ENCODE measurements at places on chromosomes 4 and X.

DNA sequence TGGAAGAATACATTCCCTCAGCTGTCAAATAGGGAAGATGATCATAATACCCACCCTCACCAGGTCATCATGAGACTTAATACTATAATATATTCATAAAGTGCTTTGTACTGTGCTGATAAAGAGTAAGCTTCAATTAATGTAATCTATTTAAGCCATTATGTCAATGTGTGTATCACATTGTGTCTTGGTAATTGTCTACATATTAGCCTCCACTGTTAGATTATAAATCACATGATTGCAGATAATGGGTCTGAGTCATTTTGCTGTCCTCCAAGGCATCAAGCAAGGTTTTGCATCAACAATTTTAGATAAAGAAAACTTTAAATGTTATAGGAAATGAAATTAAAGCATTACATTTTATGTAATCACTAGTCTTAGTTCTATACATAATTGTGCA is 45.2 kb upstream of the CEP135 start:
- DNase-seq = no peak

GRCh38 chr4:7275067-7275466 is 82.7 kb downstream of the SORCS2 start:
- DNase-seq = no peak

GRCh38 chrX:150649096-150649870 is 43.9 kb upstream of the MTMR1 start:
- no peak for DNase-seq

DNA sequence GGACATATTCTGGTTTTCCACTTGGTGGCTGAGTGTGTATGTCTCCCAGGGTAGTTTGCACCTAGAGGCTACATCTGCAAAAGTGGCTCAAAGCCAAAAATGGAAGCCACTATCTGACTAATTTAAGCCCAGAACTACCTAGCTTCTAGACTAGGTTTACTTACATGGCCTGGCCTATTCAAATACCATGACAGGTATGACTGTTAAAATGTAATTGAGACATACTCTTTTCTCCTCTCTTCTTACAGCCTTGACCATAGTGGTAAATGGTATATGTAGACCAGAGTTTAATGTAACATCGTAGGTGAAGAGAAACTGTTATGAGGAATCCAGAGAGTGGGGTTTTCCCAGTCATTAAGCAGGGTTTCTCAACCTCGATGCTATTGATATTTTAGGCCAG is 2.6 kb upstream of the TRPC5 start:
- no peak for DNase-seq

GRCh38 chr4:3388471-3389232 is 53.1 kb upstream of the HGFAC start:
- no peak for DNase-seq

GRCh38 chrX:107766470-107767150 is 9.0 kb downstream of the TSC22D3 start:
- DNase-seq = no peak

- no peak for DNase-seq
Observed at GRCh38 chr4:90582087-90582486, 454.9 kb downstream of the CCSER1 start.

Data from cortex of kidney (tissue), 1 donor.